Karpas-422 (cell line): ENCODE measurements at places on chromosomes 16 and 17. TPM values are rescaled to one million over a fixed set of nuclear protein-coding genes. Genes with fewer than 3 reads are reported as not detected.

DNA sequence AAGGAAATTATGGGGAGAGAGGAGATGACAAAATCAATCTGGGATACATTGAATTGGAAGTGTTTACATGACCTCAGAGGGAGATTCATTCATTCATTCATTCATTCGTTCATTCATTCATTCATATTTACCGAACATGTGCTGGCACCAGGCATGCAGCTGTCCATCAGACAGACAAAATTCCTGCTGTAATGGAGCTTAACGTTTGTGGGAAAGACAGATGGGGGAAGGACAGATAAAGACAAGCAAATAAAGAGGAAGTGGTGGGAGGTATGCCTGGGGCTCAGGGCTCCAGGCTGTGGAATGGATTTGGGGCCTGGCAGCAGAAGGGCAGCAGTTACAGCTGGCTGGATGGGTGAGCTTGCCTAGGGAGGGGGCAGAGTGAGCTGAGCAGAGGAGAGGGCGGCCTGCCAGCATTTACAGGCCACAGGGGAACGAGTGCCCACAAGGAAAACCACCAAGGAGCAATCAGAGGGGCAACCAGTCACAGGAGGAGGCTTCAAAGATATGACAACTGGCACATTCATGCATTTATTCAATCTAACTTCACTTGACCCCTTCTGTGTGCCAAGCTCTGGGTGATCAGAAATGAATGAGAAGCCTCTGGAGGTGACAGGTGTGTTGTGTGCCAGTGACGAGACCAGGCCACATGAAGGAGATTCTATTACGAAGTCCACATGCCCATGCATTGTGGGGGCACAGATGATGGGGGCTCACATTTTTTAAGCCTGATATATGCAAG is 48.5 kb downstream of the ARHGAP27 start:
- H3K4me3 ChIP-seq: no peak overlapping the region
- no peaks in the 10 kb centered on the region for H3K36me3 ChIP-seq
- DNase-seq: no peak
- H3K27me3 ChIP-seq: no peaks in the 10 kb centered on the region

GRCh38 chr17:68382582-68383085 is 74.7 kb downstream of the WIPI1 start:
- H3K27ac ChIP-seq: no peak overlapping the region
- H3K36me3 ChIP-seq: no peaks in the 10 kb centered on the region
- no peak for DNase-seq

DNA sequence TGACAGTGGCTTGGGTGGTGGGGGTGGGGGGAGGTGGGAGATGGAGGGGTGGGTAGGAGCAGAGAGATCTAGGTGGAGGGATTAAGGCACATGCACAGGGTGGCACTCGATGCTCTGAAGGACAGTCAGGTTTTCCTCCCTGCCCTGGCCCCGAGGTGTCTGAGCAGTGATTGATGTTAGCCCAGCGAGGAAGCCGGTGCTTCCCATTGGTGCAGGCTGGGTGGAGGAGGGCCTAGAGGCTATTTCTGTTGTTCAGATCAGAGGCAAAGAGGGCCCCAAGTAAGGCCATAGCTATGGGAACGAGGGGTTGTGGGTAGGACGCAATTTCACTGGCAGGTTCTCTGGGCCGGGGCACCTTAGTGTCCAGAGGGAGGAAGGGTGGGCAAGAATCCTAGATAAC is 23.1 kb downstream of the CACNA1G start:
- no peak overlapping the region for H3K27ac ChIP-seq
- no peaks in the 10 kb centered on the region for H3K4me1 ChIP-seq
- H3K36me3 ChIP-seq: no peaks in the 10 kb centered on the region
- peak; percentile 51 for DNase-seq
- H3K4me3 ChIP-seq: no peak overlapping the region

Gene B3GNT9
- total RNA-seq: 1.4 and 1.8 TPM in 2 replicates

GRCh38 chr17:40068917-40069750 is 6.4 kb downstream of the THRA start:
- DNase-seq: no peak
- peaks cover 43% of the 10 kb centered on the region for H3K4me1 ChIP-seq
- no peaks in the 10 kb centered on the region for H3K36me3 ChIP-seq
- H3K27me3 ChIP-seq: 0 out of 2 replicates have a peak, but pooled peaks cover 2% of the 10 kb centered on the region
- H3K4me3 ChIP-seq: no peak overlapping the region

GRCh38 chr17:19867329-19868078 is at the start of gene ULK2:
ULK2 (minus strand) TSS chr17:19867936; CDS start chr17:19867417, 519 bp downstream.
- no peaks in the 10 kb centered on the region for H3K36me3 ChIP-seq
- no peaks in the 10 kb centered on the region for H3K27me3 ChIP-seq
- H3K4me3 ChIP-seq: no peak within 1 kb of the TSS
- DNase-seq: no peak
- H3K27ac ChIP-seq: no peak within 1 kb of the TSS

Gene CARD14
- total RNA-seq: 0.07 TPM in 1 of 2 replicates, not detected in the other

Gene SERPINF2
- total RNA-seq: 0.19 and 0.32 TPM in 2 replicates

DNA sequence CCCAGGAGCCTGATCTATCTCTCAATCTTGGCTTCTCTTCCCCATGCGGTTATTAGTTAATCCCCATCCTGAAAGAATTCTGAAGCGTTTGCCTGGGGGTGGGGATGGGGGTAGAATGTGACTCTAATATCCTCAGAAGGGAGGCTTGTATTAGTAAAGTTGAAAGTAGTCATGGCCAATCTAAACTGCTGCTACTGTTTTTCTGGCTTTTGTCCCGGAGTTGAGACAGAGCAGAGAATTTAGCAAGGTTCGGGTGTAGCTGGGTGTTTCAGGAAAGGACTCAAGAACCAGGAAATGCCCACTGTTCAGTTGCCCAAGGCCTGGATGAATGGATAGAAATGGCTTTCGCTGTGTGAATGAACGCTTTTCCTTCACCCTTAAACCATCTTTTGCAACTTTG is 17.6 kb upstream of the ITGAM start:
- DNase-seq: no peak
- no peak overlapping the region for H3K27ac ChIP-seq
- peaks cover 7% of the 10 kb centered on the region for H3K4me1 ChIP-seq
- H3K27me3 ChIP-seq: no peaks in the 10 kb centered on the region
- no peak overlapping the region for H3K4me3 ChIP-seq

GRCh38 chr17:8681170-8681949 is 50.8 kb upstream of the MYH10 start:
- DNase-seq: no peak
- H3K4me1 ChIP-seq: no peaks in the 10 kb centered on the region
- no peaks in the 10 kb centered on the region for H3K36me3 ChIP-seq
- no peak overlapping the region for H3K4me3 ChIP-seq
- no peak overlapping the region for H3K27ac ChIP-seq

DNA sequence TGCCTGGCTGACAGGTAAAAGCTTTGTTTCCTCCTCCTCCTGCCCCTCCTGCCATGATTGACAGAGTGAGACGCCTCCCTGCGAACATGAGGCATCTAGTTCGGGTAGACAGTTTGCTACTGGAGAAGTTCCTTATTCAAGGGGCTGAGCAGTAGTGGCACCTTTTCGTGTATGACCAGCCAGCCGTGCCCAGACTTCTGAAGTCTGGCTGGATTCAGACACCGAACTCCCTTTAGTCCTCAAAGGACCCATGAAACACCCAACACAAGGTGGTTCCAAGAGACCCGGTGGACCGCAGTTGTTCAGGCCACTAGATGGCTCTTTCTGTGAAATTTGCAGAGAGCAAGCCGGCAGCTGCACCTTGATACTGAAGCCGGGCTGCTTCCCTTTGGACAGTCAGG is 192.8 kb downstream of the XYLT1 start:
- DNase-seq: peak; percentile 66
- no peak overlapping the region for H3K4me3 ChIP-seq
- no peaks in the 10 kb centered on the region for H3K27me3 ChIP-seq

DNA sequence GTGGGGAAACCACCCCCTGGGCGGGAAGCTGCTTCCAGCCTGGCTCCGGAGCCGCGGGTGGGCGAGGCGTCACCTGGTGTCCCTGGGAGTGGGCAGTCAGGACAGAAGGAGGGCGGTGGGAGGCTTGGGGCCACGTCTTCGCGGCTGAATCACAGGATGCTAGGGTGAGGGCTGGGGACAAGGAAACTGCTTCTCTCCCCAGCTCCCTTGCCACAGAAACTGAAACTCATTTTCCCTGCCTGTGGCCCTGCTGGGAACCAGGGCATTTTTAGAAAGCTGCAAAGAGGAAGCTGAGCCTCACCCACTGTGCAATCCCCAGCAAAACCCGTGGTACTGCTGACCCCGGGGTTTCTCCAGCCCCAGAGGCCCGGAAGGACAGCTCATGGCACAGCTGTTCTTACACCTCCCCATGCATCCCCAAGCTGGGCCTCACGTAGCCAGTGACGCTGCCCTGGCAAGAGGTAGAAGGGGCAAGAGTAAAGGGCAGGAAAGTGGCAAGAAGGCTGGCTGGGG is 8.2 kb downstream of the RHBDF2 start:
- no peaks in the 10 kb centered on the region for H3K36me3 ChIP-seq
- peaks cover 19% of the 10 kb centered on the region for H3K4me1 ChIP-seq
- no peak for DNase-seq
- no peak overlapping the region for H3K4me3 ChIP-seq
- no peak overlapping the region for H3K27ac ChIP-seq

GRCh38 chr16:10871157-10871991 is 5.6 kb upstream of the CIITA start:
- peak overlapping the region; percentile 78; the same call in 1 of the 2 replicates for H3K27ac ChIP-seq
- no peaks in the 10 kb centered on the region for H3K27me3 ChIP-seq
- DNase-seq: peak; percentile 79
- peak overlapping the region; percentile 1; the same call in 1 of the 2 replicates for H3K4me3 ChIP-seq
- peaks cover 73% of the 10 kb centered on the region for H3K4me1 ChIP-seq
